HCEC 1CT (cell line): ENCODE measurements at places on chromosomes 1 and 21.

DNA sequence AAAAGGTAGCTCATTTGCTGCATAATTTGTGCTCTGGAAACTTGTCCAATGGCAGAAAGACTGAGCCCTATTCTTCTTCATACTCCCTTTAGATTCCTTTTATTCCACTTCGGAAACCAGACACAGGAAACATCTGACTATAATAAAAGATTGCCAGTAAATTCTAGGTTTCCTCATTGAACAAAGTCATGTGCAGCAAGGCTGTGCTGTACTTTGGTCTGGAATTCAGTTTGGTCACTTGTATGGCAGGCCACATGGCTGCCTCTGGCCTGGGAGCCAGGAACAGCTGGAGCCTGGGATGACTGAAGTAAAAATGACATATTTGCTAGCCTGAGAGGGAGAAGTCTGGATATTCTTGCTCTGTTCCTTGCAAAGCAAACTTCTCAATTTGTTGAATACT lies 79.6 kb downstream of the ST3GAL3 start:
- no peak for DNase-seq

GRCh38 chr1:198201956-198202784 lies 45.4 kb downstream of the NEK7 start:
- DNase-seq, result no peak

- DNase-seq, result peak; percentile 36
Measured at GRCh38 chr1:97243973-97244560, 522.5 kb downstream of the PTBP2 start.

GRCh38 chr1:21234779-21235178 lies 55.5 kb downstream of the ECE1 start:
- DNase-seq, result peak; percentile 41

- DNase-seq, result no peak
Measured at GRCh38 chr1:154276797-154277196, 4.4 kb downstream of the HAX1 start.

- no peak for DNase-seq
Measured at GRCh38 chr1:115450501-115451040, 112.5 kb upstream of the NGF start.

GRCh38 chr1:7068552-7068951 lies 283.3 kb downstream of the CAMTA1 start:
- no peak for DNase-seq

GRCh38 chr1:110494522-110495406 lies 24.2 kb downstream of the KCNA10 start:
- DNase-seq, result no peak

GRCh38 chr1:51320967-51321923 lies 9.1 kb downstream of the TTC39A start:
- no peak for DNase-seq

DNA sequence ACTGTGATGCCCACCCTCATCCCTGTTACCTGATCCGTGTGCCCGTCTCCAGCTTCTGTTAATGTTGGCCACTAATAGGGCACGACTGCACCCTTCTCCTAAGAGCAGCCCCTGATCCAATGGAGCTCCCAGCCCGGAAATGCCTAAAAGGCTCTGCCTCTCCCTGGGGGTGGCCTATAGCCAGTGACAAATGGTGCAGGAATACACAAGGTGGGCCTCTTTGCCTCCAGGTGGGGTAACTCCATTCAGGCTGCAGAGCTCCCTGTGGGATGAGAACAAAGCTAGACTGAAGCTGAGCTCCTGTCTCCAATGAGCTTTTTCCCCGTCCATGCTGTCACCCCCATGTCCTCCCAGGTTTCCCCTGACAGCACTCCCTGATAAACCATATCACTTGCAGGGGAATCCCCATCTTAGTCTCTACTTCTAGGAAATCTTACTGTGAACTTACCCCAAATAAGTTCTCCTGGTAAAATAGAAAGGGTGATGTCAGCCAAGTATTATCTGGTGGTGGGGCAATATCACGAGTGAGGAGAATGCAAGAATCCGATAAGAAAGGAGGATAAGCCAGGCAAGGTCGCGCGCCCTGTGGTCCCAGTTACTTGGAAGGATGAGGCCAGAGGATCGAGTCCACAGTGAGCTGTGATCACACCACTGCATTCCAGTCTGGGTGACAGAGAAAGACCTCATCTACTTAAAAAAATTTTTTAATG lies 18.6 kb downstream of the S100A7A start:
- no peak for DNase-seq

DNA sequence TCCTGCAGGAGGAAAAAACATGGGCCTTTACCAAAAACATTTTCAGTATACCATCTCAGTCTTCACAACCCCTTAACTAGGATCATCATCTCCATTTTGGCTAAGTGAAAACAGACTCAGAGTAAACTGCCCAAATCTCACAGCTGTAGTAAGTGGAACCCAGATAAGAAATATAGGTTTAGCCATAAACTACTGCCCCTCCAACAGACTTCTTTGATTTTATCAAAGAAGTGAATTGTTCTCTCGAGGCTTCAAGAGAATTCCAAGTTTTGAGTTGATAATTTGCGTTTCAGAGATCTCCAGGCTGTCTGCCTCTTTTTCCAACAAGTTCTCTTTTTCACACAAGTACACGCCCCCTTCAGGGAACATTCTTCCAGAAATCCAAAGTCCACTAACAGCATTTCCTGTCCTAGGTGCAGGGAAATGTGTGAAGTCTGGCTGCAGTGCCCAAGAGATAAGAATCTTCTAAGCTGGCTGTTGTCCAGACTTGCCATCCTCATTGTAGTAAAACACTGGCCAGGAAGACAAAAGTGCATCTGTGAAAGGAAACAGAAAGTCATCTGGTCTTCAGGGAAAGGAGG lies 30.8 kb downstream of the RNF19B start:
- no peak for DNase-seq

DNA sequence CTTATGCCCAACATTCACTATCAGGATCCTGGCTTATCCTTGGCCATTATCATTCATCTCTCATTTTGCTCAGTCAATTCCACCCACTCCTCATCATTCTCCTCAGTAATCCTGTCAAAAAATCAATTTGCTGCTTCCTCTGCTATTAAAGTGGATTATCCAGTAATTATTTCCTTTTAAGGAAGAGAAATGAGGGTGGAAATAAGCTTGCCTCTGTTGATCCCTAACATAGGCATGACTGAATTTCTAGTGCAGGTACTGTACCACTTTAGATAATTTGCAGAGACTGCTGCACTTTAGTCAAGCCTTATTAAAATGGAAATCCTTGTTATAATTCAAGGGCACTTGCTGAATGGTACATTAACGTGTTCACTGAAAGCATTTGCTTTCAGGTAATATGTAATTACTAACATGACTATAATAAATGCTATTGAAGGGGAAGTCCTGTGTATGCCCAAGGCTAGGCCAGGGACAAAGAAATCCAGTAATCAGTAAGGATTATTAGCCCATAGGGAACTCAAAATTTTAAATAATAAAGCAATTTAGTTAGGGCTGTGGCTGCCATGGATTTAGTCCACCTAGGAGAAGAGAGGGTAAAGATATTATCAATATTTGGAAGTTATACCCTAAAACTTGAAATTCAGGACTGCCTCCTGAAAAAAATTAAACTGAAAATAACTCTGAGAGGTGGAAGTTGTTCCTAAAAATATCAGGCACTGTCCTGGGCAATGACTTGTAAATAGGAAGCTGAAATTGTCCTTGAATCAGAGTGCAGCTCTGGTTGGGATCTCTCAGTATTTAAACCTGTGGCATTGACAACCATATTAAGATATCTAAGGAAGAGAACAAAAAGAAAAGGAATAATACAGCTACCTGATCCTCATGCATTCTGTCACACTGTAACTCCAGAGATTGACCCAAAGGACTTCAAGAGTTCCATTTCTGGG lies 43.4 kb downstream of the RGS2 start:
- DNase-seq, result no peak

GRCh38 chr1:43302201-43302600 lies 1.4 kb downstream of the TIE1 start:
- DNase-seq, result no peak

GRCh38 chr1:175597969-175598765 lies 145.2 kb downstream of the TNR start:
- DNase-seq, result no peak

DNA sequence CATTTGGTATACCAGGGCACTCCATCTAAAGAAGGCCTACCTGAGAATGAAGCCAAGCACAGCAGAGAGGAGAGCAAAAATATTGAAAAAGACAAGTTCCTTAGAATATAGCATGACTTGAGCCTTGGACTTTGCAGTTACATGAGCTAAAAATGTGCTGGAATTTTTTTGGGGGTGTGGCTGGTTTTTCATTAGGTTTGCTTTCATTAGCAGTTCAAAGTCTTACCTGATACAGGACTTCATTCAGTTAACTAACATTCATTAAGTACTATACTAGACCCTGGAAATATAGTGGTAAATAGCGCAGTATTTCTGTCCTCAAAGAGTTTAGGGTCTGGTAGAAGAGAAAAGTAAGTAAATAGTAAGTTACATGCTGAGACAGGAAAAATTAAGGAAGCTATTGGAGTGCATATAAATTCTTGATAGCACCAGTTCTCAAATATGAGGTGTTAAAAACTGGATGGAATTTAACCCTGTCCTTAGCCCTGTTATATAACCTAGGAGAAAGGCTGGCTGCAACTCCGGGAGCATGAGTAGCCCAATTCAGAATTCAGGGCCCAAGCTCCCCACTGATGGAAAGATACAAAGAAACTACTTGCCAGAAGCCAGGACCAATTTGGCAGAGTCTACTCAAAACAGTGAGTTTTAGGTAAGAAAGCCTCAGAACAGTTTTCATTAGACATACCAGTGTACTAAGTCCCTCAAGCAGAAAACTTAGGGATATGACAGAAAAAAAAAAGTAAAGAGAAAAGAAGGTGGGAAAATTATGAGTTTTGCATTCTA lies 3.1 kb upstream of the DOCK7 start:
- no peak for DNase-seq

- DNase-seq, result peak; percentile 93
Measured at GRCh38 chr1:176656257-176656995, 193.5 kb downstream of the PAPPA2 start.

DNA sequence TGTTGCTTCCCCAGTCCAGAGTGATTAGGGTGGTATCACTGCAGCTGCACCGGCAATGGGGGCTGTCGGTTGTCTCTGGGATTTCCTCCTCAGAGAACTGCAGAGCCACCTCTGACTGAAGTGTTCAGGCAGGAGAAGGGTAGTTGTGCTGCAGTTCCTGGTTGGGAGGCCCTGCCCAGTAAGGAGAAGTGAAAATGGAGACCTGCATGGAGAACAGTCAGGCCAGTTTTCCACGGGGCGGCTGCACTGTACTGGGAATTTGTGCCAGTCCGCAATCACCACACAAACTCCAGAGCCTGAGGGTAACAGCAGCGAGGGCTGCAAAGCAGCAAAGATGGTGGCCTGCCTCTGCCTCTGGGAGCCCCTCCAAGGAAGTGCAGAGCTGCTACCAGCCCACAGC lies 58.1 kb upstream of the CCDC190 start:
- no peak for DNase-seq

DNA sequence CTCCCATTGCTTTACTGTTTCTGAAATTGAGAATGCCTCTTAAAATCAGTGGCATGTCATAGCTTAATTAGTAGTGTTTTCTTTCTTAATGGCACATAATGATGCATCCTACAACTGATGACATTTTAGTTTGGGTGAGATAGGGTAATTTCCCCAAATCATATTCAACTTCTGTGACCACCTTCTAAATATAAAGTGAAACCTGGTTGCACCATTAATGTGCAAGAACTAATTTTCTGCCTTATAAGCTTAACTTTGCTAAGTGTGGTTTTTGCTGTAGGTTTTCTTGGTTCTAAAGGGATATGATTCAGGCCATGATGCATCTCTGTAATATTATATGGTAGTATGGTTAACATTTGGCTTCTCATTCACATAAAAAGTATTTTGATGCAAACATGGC lies 8.9 kb downstream of the POGK start:
- DNase-seq, result no peak

GRCh38 chr1:171127501-171127900 lies 36.8 kb downstream of the FMO3 start:
- DNase-seq, result peak; percentile 73

DNA sequence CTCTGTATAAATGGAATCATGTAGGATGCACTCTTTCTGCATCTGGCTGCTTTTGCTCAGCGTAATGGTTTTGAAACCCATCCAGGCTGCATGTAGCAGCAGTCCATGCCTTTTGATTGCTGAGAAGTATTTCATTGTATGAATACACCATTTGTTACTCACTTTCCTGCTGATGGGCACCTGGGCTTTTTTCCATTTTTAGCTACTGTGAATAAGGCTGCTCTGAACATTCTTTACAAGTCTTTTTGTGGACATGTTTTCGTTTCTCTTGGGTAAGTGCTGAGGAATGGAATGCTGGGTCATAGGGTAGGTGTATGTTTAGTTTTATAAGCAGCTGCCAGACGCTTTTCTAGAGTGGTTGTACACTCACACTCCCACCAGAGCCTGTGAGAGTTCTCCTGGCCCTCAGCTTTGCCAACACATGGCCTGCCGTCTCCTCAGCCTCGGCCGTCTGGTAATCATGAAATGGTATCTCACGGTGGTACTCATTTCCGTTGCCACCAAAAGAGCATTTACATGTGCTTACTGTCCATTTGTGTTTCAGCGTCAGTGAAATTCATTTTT lies 22.7 kb downstream of the SLX9 start:
- DNase-seq, result peak; percentile 99

DNA sequence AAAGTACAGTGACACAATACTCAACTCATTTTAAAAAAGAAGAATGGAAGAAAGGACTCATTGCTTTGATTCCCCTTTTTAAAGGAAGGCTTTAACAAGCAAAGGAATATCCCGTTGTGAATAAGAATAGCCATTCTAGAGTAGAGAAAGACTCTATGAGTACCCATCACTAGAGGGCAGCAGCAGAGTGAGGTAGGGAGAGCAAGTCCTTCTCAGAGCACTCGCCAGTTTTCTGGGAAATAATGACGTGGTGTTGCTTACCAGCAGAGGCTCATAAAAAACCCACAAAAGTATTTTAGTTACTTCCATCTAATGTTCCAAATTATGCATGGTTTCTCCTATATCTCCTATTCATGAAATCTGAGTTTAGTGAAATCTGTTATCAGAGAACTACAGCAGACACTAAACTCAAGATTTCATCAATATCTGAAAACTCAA lies 74.6 kb downstream of the USP24 start:
- DNase-seq, result peak; percentile 80

GRCh38 chr1:39266269-39266668 lies 61.8 kb downstream of the MACF1 start:
- DNase-seq, result no peak

DNA sequence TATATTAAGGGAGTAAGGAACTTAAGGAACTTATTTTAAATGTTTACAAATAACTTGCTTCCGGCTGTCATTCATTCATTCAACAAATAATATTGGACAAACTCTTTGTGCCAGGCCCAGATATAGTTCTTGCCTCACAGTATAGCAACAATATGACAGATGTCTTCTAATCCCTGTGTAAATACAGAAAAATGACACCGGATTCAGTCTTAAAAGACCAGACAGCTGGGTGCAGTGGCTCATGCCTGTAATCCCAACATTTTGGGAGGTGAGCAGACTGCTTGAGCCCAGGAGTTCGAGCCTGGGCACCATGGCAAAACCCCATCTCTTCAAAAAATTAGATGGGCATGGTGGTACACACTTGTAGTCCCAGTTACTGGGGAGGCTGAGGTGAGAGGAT lies 23.7 kb downstream of the EIF2B3 start:
- no peak for DNase-seq
